Progenitor cell of endocrine pancreas (in vitro differentiated cells): ENCODE measurements at places on chromosomes 7 and 10.

- DNase-seq = no peak
- no peak overlapping the region for H3K4me3 ChIP-seq
- H3K27me3 ChIP-seq = no peaks in the 10 kb centered on the region
- peak overlapping the region; percentile 4 for H3K27ac ChIP-seq
- no peaks in the 10 kb centered on the region for H3K36me3 ChIP-seq
Measured at GRCh38 chr7:40733114-40733513, 598.3 kb downstream of the SUGCT start.

DNA sequence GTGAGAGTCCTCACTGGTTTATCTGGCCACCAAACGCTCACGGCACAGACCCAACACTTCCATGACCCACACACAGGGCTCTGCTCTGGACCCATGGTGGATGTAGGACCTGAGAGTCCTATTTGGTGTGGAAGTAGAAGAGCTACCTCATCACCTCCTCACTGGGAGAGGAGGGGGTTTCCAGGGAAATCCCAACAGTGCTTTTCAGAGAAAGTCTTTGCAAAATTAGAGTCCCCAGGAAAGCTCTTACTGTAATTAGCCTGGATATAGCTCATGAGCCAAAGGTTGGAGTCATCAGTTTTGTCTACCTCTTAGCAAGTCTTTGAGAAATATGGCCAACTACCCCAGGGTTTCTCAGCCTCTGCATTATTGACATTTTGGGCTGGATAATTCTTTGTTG lies 34.7 kb upstream of the TARP start:
- no peak for DNase-seq
- no peak overlapping the region for H3K27ac ChIP-seq
- peaks cover 3% of the 10 kb centered on the region for H3K27me3 ChIP-seq
- no peak overlapping the region for H3K4me3 ChIP-seq
- H3K4me1 ChIP-seq = no peaks in the 10 kb centered on the region
- H3K36me3 ChIP-seq = no peaks in the 10 kb centered on the region

- H3K27ac ChIP-seq = peak overlapping the region; percentile 46
- H3K4me1 ChIP-seq = peaks cover 40% of the 10 kb centered on the region
- peaks cover 27% of the 10 kb centered on the region for H3K36me3 ChIP-seq
- H3K27me3 ChIP-seq = no peaks in the 10 kb centered on the region
- H3K4me3 ChIP-seq = no peak overlapping the region
- no peak for DNase-seq
Measured at GRCh38 chr7:55181762-55182161, 162.9 kb downstream of the EGFR start.

GRCh38 chr10:88270061-88270808 lies 312.9 kb downstream of the RNLS start:
- no peak overlapping the region for H3K4me3 ChIP-seq
- H3K27me3 ChIP-seq = no peaks in the 10 kb centered on the region
- H3K27ac ChIP-seq = no peak overlapping the region
- no peaks in the 10 kb centered on the region for H3K36me3 ChIP-seq
- H3K4me1 ChIP-seq = peaks cover 11% of the 10 kb centered on the region

DNA sequence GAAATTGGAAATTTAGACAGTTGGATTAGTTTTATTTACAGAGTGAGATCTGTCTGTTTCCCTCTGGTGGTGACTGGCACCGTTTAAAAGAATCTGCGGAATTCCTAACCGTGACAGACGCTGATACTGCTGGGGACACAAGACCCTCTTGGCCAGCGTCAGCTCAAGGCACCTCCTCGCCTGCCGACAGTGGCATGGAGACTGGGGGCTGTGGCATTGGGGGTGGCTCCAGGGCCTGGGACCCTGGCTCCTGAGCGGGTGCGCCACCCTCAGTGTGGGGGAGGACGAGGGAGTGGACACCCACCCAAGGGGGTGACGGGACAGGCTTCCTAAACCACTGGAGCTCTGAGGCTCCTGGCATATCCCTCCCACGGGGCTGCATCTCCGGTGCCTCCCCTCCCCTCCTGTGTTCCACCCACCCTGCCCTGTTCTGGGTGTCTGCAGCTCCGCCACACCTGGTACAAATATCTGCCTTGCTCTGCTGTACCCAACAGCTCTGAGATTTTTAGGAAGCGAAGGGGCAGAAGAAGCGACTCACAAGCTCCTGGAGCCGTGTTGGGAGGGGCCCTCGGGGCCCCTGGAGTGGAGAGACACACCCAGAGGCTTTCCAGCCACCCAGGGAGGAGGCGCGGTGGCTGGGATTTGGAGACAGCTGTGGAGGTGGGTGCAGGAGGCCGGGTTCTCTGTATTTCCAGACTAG lies 178.7 kb downstream of the DNAJB6 start:
- H3K27ac ChIP-seq = no peak overlapping the region
- H3K36me3 ChIP-seq = no peaks in the 10 kb centered on the region
- no peaks in the 10 kb centered on the region for H3K4me1 ChIP-seq
- DNase-seq = no peak

DNA sequence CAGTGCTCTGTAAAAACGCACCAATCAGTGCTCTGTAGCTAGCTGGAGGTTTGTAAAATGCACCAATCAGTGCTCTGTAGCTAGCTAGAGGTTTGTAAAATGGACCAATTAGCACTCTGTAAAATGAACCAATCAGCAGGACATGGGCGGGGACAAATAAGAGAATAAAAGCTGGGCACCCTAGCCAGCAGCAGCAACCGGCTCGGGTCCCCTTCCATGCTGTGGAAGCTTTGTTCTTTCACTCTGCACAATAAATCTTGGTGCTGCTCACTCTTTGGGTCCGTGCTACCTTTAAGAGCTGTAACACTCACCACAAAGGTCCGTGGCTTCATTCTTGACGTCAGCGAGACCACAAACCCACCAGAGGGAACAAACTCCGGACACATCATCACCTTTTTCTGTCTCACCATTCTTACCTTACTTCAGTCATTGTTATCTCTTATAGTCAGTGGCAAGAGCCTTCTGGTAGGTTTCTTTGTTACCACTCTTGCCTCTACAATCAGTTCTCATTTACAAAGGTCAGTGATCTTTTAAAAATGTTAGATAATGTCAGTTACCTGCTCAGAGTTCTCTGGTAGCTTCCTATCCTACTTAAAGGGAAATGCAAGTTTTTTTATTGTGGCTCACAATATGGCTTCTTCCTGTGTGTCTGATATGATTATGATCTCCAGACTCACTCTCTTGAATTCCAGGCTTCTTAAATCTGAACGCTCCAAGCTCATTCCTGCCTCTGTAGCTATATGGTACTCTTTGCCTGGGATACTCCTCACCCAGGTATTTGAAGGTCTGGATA lies 4.5 kb downstream of the STAM start:
- peaks cover 7% of the 10 kb centered on the region for H3K36me3 ChIP-seq
- H3K27me3 ChIP-seq = no peaks in the 10 kb centered on the region
- no peak for DNase-seq
- H3K4me3 ChIP-seq = no peak overlapping the region
- peaks cover 23% of the 10 kb centered on the region for H3K4me1 ChIP-seq

DNA sequence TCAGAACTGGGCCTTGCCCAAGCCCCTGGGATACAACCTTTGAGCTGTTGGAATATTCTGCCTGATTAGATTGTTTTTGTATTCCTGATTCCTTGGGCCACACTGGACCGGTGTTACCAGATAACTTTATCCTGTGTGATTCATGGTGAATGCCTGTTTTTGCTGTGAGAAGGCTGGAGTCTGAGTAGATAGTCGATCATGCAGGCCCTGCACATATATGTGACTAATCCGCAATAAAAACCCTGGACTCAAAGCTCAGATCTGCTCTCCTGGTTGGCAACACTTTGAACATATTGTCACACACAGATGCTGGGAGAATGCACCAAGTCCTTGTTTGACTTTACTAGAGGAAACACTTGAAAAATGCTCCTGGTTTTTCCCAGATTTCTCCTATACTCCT lies 183.9 kb upstream of the MBL2 start:
- peak overlapping the region; percentile 58 for H3K27ac ChIP-seq
- no peak for DNase-seq
- no peaks in the 10 kb centered on the region for H3K36me3 ChIP-seq
- H3K4me1 ChIP-seq = peaks cover 27% of the 10 kb centered on the region
- no peaks in the 10 kb centered on the region for H3K27me3 ChIP-seq

- H3K4me3 ChIP-seq = no peak overlapping the region
- no peak for DNase-seq
- H3K4me1 ChIP-seq = peaks cover 5% of the 10 kb centered on the region
- H3K36me3 ChIP-seq = peaks cover 5% of the 10 kb centered on the region
- H3K27me3 ChIP-seq = no peaks in the 10 kb centered on the region
- peak overlapping the region; percentile 45 for H3K27ac ChIP-seq
Measured at GRCh38 chr10:50464004-50464409, 159.7 kb downstream of the SGMS1 start.

DNA sequence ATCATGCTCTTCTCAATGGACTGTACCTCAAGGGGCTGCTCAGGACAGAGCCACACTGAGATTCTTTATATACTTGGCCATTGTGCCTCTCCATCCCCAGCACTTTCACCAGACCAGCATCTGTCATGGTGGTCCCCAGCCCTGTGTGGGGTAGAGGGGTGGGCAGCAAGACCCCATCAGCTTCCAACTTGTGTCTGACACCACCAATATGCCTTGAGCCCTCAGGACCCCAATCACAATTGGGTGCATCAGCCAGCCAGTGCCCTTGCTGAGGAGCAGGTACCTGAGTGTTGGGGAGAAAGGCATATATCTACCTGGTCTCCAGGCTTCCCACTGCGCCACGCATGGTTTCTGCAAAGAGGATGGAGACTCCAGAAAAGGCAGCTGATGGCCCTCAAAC lies 56.3 kb downstream of the GRID1 start:
- H3K4me1 ChIP-seq = no peaks in the 10 kb centered on the region
- H3K4me3 ChIP-seq = no peak overlapping the region

GRCh38 chr7:110854651-110855050 lies 236.3 kb upstream of the LRRN3 start:
- no peak for DNase-seq
- no peak overlapping the region for H3K27ac ChIP-seq
- no peaks in the 10 kb centered on the region for H3K4me1 ChIP-seq
- no peaks in the 10 kb centered on the region for H3K27me3 ChIP-seq

GRCh38 chr7:135831455-135832195 lies 83.0 kb upstream of the FAM180A start:
- H3K27me3 ChIP-seq = peaks cover 8% of the 10 kb centered on the region
- H3K4me1 ChIP-seq = peaks cover 24% of the 10 kb centered on the region
- no peaks in the 10 kb centered on the region for H3K36me3 ChIP-seq
- no peak overlapping the region for H3K27ac ChIP-seq

DNA sequence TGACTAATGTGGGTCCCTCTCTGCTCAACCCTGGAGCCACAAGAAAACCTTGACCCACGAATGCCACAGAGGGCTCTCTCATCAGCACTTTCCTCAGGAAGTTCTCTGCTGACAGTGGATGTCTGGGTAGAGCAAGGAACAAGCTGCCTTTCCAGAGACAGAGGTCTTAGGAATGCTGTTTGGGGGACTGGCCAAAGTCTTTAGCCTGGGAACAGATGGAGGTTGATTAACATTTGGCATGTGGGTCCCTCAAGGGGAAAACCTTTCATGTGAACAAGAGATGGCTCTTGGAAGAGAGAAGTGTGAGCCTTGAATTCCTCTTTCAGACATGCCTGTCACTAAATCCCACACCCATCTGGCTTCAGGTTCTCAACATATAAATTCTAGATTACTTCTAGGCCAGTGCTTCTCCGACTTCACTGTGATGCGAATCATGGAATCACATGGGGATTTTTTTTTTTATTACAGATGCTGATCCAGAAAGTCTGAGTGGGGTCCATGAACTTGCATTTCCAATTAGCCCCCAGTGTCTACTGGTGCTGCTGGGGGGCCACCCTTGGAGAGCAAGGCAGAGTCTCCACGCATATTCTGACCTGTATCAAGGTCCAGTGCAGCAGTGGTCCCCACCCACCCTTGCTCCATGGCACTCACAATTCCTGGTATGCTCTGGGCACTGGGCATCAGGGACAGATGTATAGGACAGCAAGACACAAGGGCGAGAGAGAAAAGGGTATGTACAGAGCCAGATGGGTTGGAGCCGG lies 360.4 kb downstream of the CXCL12 start:
- H3K4me1 ChIP-seq = peaks cover 4% of the 10 kb centered on the region
- no peak overlapping the region for H3K27ac ChIP-seq
- no peaks in the 10 kb centered on the region for H3K36me3 ChIP-seq
- no peak for DNase-seq
- no peak overlapping the region for H3K4me3 ChIP-seq
- H3K27me3 ChIP-seq = peaks cover 11% of the 10 kb centered on the region

DNA sequence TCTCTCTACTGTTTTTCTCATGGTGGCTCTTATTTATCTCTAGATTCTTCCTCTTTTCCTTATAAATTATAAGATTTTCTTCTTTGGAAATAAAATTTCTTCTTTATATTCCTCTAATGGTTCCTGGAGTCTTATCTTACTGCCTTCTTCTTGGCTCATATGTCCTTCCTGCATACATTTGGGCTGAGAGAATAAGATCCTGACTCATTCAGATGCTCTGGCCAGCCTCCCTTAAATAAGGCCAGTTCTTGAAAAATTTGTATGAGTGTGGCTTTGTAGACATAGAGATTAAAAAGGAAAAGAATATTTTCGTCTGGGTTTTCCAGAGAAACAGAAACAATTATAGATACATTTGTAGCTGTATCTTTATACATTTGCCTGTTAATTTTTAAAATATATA lies 411.3 kb downstream of the KIF20B start:
- no peaks in the 10 kb centered on the region for H3K4me1 ChIP-seq
- no peaks in the 10 kb centered on the region for H3K27me3 ChIP-seq
- DNase-seq = no peak
- H3K36me3 ChIP-seq = no peaks in the 10 kb centered on the region
- H3K27ac ChIP-seq = no peak overlapping the region

- H3K4me3 ChIP-seq = no peak overlapping the region
- peaks cover 1% of the 10 kb centered on the region for H3K4me1 ChIP-seq
- DNase-seq = no peak
- no peaks in the 10 kb centered on the region for H3K27me3 ChIP-seq
- H3K27ac ChIP-seq = no peak overlapping the region
Measured at GRCh38 chr10:108902619-108903285, 1020.6 kb downstream of the XPNPEP1 start.

DNA sequence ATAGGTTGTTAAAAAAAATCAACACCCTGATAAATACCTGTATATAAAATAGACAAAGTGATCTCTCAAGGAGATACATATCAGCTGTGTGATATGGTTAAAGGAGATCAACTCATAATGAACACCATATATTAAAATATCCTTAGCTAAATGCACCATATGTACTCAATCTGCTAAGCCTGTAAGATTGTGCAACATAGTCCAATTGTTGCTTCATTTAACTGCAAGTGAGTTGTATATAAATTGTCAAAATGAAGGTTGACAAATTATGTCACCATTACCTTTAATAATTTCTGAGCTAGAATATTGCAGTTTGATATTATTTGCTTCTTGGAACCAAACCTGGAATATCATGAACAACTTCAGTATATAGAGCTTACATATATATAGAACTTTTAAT lies 283.7 kb downstream of the MALRD1 start:
- no peak for DNase-seq
- H3K27me3 ChIP-seq = no peaks in the 10 kb centered on the region
- no peaks in the 10 kb centered on the region for H3K36me3 ChIP-seq

GRCh38 chr7:37342176-37342687 lies 106.4 kb downstream of the ELMO1 start:
- H3K36me3 ChIP-seq = peaks cover 12% of the 10 kb centered on the region
- no peak overlapping the region for H3K4me3 ChIP-seq
- H3K4me1 ChIP-seq = peaks cover 32% of the 10 kb centered on the region
- peak overlapping the region; percentile 15 for H3K27ac ChIP-seq
- no peak for DNase-seq
